ENCODE measurements at places on chromosomes 3 and 15. TPM values are rescaled to one million over a fixed set of nuclear protein-coding genes. Genes with fewer than 3 reads are reported as not detected.

SLC51B gene
- 1.2 TPM for total RNA-seq

CORO2B gene
- total RNA-seq, result 3.9 TPM

ISG20 gene
- total RNA-seq, result 4.9 TPM

LRRC31 gene
- total RNA-seq, result 1.4 TPM

- DNase-seq, result no peak
Observed at GRCh38 chr3:194780706-194781105, 95.0 kb downstream of the FAM43A start.

- no peak for DNase-seq
Observed at GRCh38 chr3:40885430-40885829, 313.9 kb upstream of the CTNNB1 start.

GRCh38 chr15:59137566-59137965, 32.6 kb downstream of the CCNB2 start:
- DNase-seq, result no peak

GRCh38 chr3:78647726-78648125, 1120.1 kb downstream of the ROBO1 start:
- DNase-seq, result no peak

DNA sequence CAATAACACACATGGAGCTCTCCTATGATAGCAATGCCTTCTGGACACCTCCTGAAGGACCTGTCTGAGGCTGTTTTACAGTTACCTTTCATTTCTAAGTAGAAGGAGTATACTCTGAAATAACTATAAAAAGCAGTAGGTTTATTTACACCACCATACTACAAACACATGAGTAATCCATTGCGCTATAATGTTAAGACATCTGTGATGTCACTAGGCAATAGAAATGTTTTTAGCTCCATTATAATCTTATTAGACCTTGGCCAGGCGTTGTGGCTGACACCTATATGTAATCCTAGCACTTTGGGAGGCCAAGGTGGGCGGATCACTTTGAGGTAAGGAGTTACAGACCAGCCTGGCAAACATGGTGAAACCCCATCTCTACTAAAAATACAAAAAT, 24.7 kb downstream of the PXK start:
- no peak for DNase-seq

DNA sequence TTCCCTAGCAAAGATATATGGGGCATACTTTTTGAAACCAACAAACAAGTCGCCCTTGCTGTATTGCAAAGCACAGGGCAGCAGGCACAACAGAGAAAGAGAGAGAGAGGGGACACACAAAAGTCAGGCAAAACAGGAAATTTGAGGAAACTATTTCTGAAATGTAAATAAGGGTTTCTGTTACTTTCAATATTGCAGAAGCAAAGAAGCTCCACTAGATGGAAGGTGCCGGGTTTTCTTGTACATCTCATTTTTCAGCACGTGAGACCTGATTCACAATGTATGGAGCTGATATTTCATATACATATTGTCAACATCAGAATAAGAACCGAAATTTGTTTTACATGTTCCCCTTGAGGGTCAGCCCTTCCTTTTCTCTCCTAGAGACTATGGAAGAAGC, 127.4 kb downstream of the FOXP1 start:
- DNase-seq, result no peak

- no peak for DNase-seq
Observed at GRCh38 chr3:4972652-4973643, 6.3 kb upstream of the BHLHE40 start.

All from type B pancreatic cell (in vitro differentiated cells).